Fibroblast of skin of left biceps (primary cell): ENCODE measurements at places on chromosomes 4 and X.
A peak's percentile ranks its signal among the peaks of the same experiment; 100 is the strongest.

DNA sequence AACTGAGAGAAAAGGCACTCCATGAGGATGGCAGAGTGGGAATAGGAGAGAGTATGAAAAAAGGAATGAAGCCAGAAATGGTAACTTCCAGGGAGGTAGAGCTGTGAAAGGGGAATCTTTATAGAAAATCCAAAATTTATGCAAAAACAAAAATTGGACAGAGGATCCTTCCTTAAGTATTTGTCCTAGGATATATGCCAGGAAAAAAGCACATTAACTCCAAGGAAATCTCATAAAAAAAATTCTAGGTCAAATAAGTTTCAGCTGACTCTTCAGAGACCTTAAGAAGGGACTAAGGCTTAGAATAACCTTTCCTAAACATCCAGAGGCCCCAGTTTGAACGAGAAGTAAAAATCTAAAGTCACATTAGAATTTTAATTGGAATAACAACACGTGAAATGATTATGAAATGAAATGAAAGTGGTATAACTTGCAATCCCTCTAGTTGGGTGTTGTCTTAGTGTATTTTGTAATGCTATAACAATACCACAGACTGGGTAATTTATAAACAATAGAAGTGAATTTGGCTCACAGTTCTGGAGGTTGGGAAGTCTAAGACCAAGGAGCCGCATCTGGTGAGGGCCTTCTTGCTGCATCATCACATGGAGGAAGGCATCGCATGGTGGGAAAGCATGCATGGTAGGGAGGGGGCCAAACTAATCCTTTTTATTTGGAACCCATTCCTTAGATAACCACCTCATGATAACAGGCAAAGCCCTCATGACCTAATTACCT, 145.4 kb upstream of the RXFP1 start:
- DNase-seq = no peak

GRCh38 chr4:31467781-31468180, 747.6 kb downstream of the PCDH7 start:
- DNase-seq = peak; percentile 3

DNA sequence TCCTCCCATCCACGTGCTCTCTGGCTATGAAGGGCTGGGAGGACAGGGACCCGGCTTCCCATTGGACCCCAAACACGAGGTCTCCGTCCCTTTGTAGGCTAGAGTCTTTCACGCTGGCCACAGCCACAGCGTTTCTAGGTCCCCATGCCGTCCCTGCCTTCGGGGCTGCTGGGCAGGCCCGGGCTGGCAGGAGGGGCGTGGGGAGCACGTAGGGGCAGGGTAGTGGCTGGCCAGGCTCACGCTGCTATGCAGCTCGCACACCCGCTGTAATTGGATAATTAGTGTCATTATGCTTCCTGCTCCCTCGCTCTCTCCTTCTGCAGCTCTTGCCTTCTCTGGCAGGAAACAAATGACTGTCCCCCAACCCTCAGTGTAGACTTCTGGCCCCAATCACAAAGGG, 9.8 kb downstream of the ATP2B3 start:
- no peak for DNase-seq

DNA sequence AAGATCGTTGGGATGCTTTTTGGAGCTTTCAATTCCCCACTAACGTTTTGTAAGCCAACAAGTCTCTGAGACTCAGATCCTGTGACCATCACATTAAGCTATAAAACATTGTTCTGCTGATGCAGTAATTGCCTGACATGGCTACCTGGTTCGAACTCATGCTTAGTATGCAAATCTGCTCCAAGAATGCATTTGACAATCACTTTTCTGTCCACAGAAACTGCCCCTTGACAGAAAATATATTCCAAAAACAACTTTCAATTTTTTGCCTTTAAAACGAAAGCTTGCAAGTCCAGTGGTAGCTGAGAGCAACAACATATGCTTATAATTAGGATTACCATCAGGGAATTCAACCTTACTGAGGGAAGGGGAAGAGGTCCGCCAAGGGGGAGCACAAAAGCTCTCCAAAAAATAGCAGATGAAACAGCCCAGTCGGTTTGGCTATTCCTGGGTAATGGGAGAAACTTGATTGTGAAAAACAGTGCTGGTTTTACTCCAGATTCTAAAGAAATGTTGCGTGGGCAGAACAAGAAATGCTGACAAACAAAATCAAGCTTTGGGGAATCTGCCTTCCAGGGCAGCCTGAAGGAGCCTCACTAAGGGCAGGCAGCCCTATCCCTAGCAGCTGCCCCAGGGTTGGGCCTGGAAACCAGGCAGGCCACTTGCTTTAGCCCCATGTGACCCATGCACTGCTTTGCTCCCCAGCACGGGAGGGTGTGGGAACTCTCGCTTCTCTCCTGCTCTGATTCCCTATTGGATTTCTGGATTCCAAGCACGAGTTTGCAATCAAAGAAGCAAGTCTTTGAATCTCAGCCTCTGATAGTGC, 160.7 kb upstream of the LDB2 start:
- DNase-seq = peak; percentile 74

DNA sequence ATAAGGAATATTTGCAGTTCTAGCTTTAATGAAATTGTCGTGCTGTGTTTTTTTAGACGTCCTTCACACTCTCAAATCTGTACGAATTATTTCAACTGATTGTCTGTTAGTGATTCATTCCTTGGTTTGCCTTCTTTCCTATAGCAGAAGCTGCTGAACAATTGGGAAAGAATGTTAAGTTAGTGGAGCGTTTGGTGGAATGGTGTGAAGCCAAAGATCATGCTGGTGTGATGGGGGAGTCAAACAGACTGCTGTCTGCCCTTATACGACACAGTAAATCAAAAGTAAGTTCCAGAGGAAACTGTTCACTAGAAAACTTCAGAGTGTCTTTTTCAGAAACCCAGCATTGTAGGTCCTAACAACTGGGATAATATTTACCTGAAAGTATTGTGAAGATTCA, 159.9 kb downstream of the RAP1GDS1 start:
- DNase-seq = peak; percentile 44

GRCh38 chr4:107804956-107805355, 19.8 kb upstream of the SGMS2 start:
- no peak for DNase-seq

DNA sequence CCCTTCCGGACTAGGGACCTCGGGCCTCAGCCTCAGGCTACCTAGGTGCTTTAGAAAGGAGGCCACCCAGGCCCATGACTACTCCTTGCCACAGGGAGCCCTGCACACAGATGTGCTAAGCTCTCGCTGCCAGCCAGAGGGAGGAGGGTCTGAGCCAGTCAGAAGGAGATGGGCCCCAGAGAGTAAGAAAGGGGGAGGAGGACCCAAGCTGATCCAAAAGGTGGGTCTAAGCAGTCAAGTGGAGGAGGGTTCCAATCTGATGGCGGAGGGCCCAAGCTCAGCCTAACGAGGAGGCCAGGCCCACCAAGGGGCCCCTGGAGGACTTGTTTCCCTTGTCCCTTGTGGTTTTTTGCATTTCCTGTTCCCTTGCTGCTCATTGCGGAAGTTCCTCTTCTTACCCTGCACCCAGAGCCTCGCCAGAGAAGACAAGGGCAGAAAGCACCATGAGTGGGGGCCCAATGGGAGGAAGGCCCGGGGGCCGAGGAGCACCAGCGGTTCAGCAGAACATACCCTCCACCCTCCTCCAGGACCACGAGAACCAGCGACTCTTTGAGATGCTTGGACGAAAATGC, at the start of gene WAS:
TSS of gene WAS (plus strand) at position 389 of the 572 bp plus-strand sequence. CDS start at position 444, 55 bp downstream.
- no peak for DNase-seq

DNA sequence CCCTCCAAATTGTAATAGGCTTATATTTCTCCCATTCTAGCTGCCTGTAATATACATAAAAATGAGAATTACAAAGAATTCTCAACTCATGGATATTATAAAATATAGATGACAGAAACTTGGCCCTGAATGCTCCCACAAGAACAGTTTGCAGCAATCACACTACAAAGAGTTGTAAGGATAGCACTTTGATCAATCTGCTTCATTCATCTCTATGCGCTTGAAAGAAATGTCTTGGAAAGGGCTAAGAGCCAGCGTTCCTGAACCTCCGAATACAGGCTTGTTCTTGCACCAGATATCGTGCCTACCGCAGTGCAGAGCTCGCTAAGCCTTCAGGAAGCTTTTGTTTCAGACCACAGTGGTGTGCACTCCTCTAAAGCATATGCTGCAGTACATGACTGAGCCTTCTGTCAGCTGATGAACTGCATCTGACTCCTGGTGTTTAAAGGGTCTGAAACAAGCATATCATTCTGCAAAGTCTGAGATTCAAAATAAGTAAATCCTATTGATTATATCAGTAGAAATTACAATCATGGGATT, 417.6 kb upstream of the ZFP42 start:
- no peak for DNase-seq

DNA sequence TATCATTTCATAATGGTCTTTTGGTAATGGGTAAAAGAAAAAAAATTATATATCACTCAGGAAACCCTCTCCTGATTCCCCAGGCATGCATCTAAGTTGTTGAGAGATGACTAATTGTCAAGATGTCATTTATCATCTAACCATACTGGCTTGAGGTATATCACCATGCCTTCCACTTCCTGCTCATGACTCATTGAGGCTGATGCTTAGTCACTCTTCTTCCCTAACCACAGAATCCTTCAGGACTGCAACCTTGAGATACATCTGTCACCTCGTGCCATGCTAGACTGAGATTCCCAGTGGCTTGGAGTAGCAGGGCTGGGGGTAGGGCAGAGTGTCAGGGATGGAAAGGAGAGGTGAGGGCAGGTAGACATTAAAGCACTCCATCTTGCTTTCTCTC, 782.5 kb upstream of the INTU start:
- DNase-seq = peak; percentile 98

GRCh38 chr4:26570596-26570995, 13.3 kb upstream of the TBC1D19 start:
- DNase-seq = no peak

DNA sequence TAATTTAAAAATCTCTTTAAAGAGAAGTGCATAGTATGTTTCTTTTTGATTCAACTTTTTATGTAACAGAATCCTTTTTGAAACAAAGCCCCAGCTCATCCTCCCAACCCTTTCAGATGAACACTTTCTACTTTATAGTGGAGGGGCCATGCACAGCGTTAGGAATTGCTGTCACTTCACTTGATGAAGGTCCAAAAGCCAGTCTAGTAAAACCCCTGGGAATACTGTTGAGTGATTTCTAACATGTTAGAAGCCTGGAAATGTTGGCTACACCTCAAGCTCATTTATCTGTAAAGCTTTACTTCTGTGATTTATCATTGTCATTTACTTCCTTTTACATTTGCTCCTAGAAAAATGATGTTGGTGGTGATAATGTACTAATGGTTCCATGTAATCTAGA, 1608.9 kb upstream of the TENM3 start:
- DNase-seq = no peak

- DNase-seq = no peak
Measured at GRCh38 chr4:152468408-152468807, 67.5 kb downstream of the FBXW7 start.

DNA sequence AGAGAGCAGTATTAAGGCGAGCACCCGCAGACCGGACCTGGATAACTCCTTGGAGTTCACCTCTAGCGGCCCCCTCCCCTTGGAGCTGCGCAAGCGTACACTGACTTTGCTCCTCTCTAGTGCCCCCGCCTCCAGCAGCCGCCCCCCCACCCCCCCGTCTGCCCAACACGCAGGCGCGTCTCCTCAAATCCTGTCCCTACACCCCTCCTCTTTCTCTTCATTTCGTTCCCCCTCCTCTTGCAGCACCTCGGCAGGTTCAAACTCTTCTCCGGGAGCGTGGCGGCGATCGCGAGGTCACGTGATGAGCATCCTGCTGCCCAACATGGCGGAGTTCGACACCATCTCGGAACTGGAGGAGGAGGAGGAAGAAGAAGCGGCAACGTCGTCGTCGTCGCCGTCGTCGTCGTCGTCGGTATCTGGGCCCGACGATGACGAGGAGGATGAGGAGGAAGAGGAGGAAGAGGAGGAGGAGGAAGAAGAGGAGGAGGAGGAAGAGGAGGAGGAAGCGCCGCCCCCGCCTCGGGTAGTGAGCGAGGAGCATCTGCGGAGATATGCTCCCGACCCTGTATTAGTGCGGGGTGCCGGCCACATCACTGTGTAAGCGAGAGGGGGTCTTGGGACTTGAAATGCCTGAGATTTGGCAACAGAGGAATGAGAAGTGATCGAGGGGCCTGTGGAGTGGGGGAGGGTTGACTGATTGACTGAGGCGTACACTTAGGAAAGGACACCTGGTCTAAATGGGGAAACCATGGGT, at the start of gene CHIC1:
TSS of gene CHIC1 (plus strand) at position 214 of the 754 bp plus-strand sequence. CDS start at position 302, 88 bp downstream.
- peak; percentile 37 for DNase-seq

DNA sequence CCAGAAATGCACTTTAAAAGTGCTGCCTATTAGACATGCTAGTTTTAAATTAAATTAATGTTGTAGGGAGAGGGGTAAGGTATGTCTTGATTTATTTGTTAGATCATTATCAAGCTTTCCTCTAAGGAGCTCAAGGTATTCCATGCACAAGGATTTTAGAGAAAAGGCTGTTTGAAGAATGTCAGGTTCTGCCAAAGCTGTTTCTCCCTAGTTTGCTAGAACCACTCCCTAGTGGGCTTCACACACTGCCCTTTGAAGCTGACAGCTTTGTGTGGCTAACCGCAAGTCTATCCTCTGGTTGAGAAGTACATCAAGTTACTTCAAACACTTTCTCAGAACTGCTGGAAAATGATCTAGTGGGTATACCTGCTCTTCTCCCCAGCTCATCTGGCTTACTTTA, 32.3 kb downstream of the RASL11B start:
- DNase-seq = peak; percentile 36

DNA sequence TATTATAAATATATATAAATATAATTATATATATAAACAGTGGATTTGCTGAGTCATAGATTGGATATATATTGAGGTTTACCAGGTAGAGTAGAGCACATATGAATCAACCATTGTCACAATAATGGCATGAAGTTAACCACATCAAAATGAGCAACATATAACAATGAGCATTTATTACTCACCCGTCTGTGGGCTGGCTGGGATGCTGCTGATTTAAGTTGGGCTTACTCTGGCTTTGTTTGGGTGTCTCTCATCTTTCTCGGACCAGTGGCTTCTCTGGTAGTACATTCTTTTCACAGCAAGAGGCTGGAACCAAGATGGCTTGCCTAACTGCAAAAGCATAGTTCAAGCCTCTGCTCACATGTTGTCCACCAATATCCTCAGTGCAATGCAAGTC, 111.7 kb upstream of the TAPT1 start:
- peak; percentile 0 for DNase-seq

GRCh38 chr4:80008971-80009370, 64.1 kb downstream of the ANTXR2 start:
- no peak for DNase-seq
